ENCODE measurements at places on chromosomes 12 and 14.

GRCh38 chr12:56001487-56002100 lies 4.5 kb downstream of the SUOX start:
- no peak for DNase-seq

GRCh38 chr14:50173891-50174290 lies 57.5 kb downstream of the SOS2 start:
- DNase-seq: no peak

GRCh38 chr12:128519426-128519825 lies 252.5 kb downstream of the TMEM132C start:
- DNase-seq: no peak

- no peak for DNase-seq
Measured at GRCh38 chr12:88334271-88334670, 192.2 kb downstream of the TMTC3 start.

GRCh38 chr12:66074561-66074960 lies 56.0 kb downstream of the LLPH start:
- DNase-seq: no peak

DNA sequence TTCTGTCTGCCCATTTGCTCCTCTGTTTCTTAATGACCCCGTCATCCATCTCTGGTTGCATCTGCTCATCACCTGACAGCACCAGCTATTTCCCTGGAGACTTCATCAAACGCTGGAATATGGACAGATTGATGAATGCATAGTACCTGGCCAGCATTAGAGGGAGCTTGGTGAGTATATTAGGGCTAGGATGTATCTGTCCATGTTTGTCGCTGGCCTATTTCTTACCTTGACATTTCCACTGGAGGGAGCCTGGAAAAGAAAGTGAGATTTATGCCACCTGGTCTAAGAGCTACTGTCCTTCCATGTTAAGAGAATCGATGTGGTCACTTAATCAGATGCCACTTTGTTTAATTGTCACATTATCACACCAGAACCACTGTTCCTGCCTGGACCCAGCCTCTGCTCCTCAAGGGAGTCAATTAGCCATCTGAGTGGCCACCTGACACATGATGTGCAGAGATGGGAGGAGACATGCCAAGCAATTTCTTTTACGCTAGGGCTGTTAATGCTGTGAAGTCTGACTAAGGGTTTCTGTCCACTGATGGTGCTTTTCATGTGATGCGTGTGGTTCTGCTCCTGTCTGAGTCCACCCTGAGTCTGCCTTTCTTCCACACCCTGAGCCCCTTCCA lies 75.3 kb upstream of the SFSWAP start:
- DNase-seq: no peak

GRCh38 chr14:75252254-75252837 lies 26.3 kb upstream of the FOS start:
- DNase-seq: no peak

DNA sequence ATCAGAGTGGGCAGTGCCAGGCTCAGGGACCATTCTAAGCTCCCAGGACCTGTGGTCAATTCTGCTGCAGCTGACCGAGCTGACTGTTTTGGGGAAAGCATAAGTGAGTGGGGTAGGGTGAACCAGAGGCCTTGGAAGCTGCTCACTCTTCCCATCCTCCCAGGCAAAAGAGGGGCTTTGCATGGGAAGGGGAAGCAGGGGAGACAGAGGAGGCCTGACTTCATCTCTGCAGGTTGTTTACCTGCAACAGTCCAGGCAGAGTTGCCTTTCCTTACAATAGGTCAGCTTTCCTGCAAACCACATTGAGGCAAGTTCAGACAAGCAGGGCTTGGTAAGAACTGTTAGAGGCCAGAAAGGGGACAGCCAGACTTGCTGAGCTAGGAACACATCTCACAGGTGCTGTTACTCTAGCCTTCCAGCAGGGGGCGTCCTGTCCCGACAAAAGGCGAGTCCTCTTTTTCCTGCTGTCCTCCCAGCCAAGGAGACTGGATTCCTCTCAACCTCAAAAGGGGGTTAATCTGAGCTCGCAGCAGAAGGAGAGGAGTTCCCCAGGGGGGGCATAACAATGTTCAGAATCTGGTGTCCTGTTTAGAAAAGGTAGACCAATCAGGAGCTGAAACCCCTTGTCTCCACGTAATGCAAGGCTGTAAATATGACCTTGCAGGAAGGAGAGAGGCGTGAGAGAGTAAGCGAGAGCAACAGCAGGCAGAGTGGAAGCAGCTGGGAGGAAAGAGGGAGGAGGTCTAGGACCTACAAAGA lies 4.3 kb upstream of the DHRS2 start:
- DNase-seq: peak; percentile 79

DNA sequence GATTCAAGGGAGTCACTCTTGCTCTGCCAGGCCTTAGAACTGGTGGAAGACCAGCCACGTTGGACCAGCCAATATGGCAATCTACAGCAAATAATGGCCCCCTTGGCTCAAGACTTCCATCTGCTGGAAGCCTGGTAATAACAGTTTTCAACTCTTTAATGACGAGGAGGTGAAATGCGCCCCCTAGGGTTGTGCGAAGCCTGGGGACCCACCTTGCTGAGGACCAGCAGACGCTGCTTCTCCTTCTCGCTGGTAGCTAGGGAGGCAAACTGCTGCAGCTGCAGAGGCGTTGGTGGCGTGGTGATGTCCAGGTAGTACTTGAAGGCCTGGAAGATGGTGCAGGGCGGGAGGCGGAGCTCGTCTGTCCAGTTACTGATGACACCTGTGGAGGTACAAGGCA lies 41.5 kb upstream of the FBXO21 start:
- no peak for DNase-seq

DNA sequence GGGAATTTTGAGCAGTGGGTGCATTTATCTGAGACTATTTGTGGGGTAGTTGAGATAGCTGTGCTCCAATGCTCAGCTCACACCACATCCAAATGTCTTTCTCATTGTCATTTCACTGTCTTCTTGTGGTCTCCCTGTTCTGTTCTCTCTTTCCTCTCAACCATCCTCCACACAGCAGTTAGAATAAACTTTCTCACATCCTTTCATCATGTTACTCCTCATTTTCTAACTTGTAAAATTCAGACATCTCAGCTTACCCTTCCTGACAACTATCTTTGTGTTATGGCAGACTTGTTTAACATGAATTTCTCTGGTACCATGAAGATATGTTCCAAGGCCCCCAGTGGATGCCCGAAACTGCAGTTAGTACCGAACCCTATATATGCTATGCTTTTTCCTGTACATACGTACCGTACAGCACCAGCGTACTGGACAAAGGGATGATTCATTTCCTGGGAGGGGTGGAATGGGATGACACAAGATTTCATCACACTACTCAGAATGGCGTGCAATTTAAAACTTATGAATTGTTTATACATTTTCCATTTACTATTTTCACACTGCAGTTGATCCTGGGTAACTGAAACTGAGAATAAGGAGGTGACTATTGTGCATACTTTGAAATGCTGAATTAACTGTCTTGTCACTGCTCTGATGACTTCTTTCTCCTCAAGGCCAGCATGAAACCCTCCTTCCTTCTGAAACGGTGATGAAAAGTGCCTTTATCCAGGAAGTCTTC lies 177.1 kb upstream of the SLC38A2 start:
- peak; percentile 46 for DNase-seq

- no peak for DNase-seq
Measured at GRCh38 chr12:15689751-15690191, 99.4 kb downstream of the EPS8 start.

- no peak for DNase-seq
Measured at GRCh38 chr12:12460935-12461922, 101.4 kb downstream of the DUSP16 start.

DNA sequence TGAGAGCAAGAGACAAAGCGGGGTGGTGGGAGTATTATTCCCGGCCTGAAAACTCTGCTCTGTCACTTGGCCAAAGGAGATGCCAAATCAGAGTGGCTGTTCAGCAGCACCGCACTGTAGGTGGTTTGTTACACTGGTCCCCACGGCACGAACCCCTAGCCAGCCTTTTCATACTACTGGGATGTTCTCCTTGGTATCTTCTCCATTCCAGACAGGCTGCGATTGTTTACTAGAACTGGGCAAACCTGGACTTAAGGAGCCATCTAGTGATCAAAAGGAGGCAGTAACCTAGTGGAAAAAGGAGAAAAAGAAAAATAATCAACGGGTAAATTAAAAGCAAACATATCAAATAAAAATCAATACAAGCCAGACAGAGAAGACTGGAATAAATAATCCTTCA lies 58.9 kb upstream of the TMTC2 start:
- DNase-seq: no peak

DNA sequence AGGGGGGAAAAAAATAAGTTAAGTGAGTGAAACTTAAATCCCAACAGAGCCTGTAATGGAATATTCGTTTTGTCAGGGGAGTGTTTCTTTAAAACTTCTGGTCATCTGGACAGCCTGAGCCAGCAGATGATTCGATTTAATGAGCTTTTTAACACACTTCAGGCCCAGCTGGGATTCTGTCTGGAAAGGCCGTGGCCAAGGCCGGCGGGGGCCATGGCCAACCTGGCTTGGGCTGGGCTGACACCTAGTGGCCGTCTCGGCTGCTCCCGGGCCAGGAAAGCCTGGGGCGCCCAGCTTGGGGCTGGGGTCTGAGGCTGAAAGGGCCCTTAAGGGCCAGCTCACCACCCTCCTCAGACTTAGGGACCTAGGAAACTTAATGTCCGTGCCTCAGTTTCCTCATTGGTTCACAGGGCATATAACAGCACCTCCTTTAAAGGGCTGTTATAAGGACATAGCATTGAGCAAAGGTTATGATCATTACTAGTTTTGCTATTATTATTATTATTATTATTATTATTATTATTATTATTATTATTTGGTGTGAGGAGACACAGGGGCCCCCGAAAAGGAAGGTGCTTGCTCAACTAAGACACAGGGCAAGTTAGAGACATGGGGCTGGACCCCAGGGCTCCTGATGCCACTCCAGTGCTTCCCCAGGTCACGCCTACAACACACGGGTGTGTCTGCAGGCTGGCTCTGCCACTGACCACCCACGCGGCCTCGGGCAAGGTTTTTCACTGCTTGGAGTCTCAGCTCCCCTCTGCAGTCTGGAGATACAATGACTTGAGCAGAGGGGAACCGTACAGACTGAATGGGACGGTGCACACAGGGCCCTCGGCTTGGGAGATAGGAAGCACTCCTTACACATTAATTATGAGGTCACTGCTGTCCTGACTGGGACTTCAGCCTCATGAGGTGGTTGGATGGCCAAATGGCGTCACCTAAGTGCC lies 84.0 kb downstream of the SYNE3 start:
- no peak for DNase-seq

- DNase-seq: no peak
Measured at GRCh38 chr14:67480011-67480410, 8.5 kb downstream of the TMEM229B start.

GRCh38 chr14:59362513-59362912 lies 102.7 kb downstream of the GPR135 start:
- no peak for DNase-seq
